Left lobe of liver (tissue), 2 donors: ENCODE measurements at places on chromosomes 2 and 18. TPM values are rescaled to one million over a fixed set of nuclear protein-coding genes. Genes with fewer than 3 reads are reported as not detected.

PAX3 gene
- not detected for total RNA-seq

HOXD10 gene
- not detected for total RNA-seq

FBLN7 gene
- 5.1 TPM for total RNA-seq

UGT1A5 gene
- 4.6 TPM for total RNA-seq

LRATD1 gene
- total RNA-seq, result 1.6 TPM

- no peak for DNase-seq
Measured at GRCh38 chr2:236985761-236986339, 99.8 kb upstream of the COPS8 start.

- peak; percentile 44 for DNase-seq
Measured at GRCh38 chr2:127623388-127624319, 22.3 kb upstream of the GPR17 start.

DNA sequence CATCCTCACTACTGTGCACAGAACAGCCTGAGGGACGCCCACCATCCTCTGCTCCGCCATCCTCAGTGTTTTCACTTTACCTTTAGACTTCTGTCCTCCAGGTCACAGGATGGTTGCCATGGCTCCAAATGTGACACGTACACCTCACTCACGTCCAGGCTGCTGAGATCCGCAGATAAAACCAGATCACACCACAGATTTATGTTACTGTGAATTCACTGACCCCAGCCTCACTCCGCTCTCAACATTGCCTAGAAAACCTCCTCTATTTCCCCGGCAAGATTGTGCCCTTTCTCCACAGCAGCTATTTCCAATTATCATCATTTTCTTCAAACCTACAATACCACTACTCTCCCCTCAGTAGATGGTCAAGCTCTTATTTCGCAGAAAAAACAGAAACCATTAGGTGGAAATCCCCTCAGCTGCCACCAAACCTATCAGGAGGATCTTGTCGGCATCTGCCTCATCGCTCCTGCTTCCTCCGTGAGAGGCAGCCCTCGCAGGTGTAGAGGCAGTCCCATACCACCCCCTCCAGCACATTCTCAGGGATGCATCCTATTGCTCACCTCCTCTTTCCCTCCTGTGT, 49.8 kb upstream of the SLC1A4 start:
- no peak for DNase-seq

DNA sequence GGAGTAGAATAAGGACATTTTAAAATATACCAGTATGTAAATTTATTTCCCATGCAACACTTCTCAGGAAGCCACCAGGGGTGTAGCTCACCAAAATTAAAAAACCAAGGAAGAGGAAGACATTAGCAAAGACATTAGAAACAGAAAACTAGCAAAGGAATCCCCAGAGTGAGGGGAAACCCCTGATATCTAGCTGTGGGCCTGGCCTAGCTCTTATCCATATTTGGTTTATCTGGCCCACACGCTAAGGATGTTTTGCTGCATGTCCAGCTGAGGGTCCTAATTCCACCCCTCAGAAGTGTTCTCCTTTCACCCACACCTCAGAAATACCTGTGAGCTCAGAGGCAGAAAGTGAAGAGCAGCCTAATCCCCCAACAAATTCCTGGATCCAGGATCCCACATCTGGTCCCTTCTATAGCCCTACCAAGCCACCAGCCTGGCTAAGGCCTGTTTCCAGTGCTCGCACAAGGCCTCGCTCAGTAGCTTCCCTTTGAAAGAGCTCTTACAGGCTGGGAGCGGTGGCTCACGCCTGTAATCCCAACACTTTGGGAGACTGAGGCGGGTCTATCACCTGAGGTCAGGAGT, 17.4 kb downstream of the OSBPL1A start:
- no peak for DNase-seq

GRCh38 chr18:28175930-28176697, 816 bp downstream of the CDH2 start:
- DNase-seq, result peak; percentile 54

- DNase-seq, result no peak
Measured at GRCh38 chr18:2316082-2316750, 255.1 kb downstream of the METTL4 start.

GRCh38 chr2:42937171-42937875, 144.9 kb upstream of the HAAO start:
- no peak for DNase-seq

GRCh38 chr2:190972846-190973245, 41.1 kb downstream of the STAT1 start:
- DNase-seq, result no peak

- DNase-seq, result no peak
Measured at GRCh38 chr2:224666951-224667553, 49.1 kb downstream of the CCDC195 start.

DNA sequence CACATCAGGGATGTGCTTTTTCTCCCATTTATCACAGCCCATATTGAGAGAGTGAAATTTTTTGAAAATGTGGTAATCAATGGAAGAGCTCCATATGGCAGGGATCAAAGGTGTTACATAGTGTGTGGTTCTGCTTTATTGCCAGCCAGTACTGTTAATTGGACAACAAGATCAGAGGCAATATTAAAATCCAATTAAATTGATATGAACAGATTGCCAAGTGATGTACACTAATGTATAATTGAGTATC, 338.9 kb downstream of the BCL11A start:
- no peak for DNase-seq

- DNase-seq, result peak; percentile 58
Measured at GRCh38 chr2:241507430-241508239, 749 bp downstream of the STK25 start.

GRCh38 chr2:147353072-147353381, 491.8 kb upstream of the ACVR2A start:
- DNase-seq, result no peak

GRCh38 chr18:25052511-25052921, 299.4 kb downstream of the ZNF521 start:
- DNase-seq, result no peak

GRCh38 chr2:84938194-84938879, 32.6 kb upstream of the KCMF1 start:
- no peak for DNase-seq

DNA sequence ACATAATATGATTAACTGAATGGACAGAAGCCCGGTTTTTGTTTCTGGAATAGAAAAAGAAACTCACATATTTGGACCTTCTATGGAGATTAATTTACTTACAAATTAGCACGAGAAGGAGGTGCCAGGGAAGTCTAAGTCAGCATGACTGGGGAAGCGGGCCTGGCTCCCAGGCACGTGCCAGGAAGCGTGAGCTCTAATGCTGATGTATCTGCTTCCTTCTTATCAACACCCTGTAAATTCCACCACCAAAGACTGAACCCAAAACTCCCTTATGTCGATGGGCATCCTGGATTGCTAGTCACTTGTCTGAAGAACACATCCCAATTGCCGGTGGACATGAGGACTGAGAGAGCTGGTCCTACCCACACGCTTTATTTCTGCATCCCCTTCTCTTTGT, 134.5 kb downstream of the GALNT14 start:
- no peak for DNase-seq

DNA sequence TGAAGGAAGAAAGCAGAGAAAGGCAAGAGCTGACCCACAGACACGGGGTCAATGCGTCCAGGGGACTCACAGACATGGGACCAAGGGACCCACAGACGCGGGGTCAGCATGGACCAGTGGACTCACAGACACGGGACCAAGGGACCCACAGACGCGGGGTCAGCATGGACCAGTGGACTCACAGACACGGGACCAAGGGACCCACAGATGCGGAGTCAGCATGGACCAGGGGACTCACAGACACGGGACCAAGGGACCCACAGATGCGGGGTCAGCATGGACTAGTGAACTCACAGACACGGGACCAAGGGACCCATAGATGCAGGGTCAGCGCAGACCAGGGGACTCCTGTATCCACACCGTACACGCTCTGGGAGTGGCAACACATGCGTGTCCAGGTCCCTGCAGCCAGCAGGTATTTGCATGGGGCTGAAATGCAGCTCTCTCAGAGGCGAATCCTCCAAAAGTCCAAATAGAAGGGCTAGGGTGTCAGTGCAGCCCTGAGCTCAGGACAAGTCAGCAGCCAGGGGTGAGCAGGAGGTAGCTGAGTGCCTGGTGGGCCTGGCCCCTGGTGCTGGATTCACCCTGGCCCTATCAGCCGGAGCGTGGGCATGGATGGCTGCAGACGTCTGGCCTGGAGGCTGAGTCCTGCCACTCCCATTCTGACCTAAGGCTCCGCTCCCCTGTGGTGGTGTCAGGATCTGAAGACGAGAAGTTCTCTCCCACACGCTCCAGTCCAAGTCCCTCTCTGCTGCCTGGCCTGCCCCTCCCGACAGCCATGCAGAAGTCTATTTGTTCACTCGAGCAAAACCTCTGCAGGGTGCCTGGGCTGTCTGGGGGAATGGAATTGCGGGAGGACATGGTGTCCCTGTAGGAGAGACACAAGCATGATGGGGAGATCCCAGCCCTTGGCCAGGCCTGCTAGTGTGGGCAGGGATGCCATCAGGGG, 28.5 kb downstream of the TMEM18 start:
- peak; percentile 34 for DNase-seq

- DNase-seq, result no peak
Measured at GRCh38 chr18:13474907-13475545, 251.3 kb downstream of the FAM210A start.

- no peak for DNase-seq
Measured at GRCh38 chr2:28717339-28717758, 34.3 kb upstream of the PPP1CB start.

GRCh38 chr2:7210712-7211111, 293.5 kb downstream of the RNF144A start:
- DNase-seq, result no peak

GRCh38 chr2:233258211-233258610, 6.7 kb downstream of the ATG16L1 start:
- no peak for DNase-seq

DNA sequence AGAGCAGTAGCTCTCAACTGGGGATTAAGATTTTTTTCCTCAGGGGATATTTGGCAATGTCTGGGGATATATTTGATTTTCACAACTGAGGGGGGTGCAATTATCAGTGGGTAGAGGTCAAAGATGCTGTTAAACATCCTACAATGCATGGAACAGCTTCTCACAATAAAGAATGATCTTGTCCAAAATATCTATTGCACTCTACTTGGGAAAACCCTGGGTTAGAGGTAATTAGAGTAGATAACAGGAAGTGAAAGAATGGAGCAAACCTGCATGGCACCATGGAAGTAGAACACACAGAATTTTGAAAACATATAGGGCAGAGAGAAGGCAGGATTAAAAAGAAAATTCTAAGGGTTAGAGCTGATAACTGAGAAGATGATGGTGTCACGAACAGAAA, 26.4 kb upstream of the PPM1B start:
- no peak for DNase-seq

GRCh38 chr2:182259629-182260150, 167.1 kb downstream of the PDE1A start:
- DNase-seq, result no peak
